NCI-H1048 (cell line): ENCODE measurements at places on chromosomes 2 and 18.

DNA sequence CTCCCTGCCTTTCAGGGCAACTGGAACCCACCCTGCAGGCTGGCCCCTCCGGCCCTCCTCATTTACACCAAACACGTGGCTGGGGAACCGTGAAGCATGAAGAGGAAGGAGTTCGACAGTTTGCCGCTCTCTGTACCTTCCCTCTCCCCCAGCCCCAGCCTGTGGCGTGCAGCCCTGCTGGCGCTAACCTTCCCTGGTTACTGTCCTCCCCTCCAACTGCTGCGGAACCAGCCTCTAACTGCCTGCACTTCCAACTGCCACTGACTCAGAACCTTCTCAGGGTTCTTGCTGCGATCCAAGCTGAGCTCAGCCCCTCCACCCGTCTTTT lies 19.2 kb upstream of the GNAL start:
- DNase-seq: no peak

GRCh38 chr2:62589691-62590356 lies 83.8 kb upstream of the TMEM17 start:
- no peak for DNase-seq

- DNase-seq: no peak
These were observed 249.7 kb downstream of the GLI2 start for GRCh38 chr2:120985174-120985996.

- no peak for DNase-seq
These were observed 958.8 kb upstream of the NRXN1 start for GRCh38 chr2:51990684-51991083.

DNA sequence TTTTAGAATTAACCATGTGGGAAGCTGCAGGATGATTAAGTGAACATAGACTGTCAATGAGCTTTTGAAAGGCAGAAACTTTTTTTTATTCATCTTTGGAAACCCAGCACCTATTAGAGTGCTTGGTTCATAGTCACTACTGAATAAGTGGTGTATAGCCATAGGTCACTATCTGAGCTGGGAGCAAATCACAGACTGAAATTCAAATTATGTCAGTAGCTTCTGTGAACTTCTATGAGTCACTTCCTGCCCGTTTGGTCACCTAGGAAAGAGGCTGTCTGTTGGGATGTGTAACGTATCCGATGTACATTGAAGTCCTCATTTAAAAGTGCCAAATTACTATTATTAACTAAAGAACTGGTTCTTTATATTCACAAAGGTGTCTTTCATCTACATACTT lies 20.5 kb upstream of the SLC40A1 start:
- no peak for DNase-seq

DNA sequence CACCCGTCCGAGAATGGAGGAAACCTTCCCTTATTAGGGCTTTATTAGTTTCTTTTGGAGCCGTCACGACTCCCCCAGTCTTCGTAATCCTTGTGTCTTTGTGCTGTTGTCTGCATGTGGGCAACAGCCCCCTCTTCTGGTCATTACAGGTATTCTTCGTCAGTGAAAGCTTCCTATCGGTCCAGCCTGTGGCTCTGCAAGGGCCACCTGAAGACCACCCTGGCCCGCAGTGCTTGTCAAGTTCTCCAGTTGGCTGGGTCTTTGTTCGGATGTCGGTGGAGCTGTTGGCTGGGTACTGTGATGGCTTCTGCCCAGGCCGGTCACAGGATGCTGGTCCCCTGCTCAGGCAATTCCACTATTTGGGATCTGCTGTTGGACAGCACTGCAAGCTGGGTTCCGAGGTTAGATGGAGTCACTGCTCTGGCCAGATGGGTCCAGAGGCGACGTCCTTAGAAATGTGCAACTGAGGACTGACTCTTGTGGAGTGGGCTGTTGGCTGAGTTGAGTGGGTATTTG lies 19.2 kb downstream of the E2F6 start:
- DNase-seq: no peak

- DNase-seq: no peak
These were observed 4.3 kb upstream of the ADI1 start for GRCh38 chr2:3523551-3524041.

GRCh38 chr18:66778048-66778447 lies 174.2 kb upstream of the CDH19 start:
- DNase-seq: no peak

GRCh38 chr18:45103319-45104048 lies 422.8 kb downstream of the SETBP1 start:
- no peak for DNase-seq

- no peak for DNase-seq
These were observed 38.3 kb downstream of the MRPL44 start for GRCh38 chr2:223995569-223995968.

- no peak for DNase-seq
These were observed 9.7 kb upstream of the ATG16L1 start for GRCh38 chr2:233241803-233242202.

- DNase-seq: no peak
These were observed 11.6 kb upstream of the ITGA6 start for GRCh38 chr2:172415865-172416183.

DNA sequence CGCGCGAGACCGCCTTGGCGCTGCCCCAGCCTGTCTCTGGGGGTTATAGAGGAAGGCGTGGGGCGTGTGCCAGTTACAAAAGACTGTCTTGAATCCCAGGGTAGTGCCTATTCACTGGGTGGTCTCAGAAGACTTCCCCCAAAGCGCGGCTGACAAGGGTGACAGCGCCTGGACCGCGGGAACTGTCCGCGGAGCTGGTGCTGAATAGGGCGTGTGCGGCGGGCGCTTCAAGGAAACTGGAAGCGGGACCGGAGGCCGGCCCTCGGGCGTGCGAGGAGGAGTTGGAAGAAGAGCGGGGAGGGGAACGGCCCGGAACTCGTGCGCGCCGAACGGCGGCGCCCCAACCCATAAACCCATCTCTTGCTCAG lies 2.3 kb downstream of the EGR4 start:
- DNase-seq: peak; percentile 19

DNA sequence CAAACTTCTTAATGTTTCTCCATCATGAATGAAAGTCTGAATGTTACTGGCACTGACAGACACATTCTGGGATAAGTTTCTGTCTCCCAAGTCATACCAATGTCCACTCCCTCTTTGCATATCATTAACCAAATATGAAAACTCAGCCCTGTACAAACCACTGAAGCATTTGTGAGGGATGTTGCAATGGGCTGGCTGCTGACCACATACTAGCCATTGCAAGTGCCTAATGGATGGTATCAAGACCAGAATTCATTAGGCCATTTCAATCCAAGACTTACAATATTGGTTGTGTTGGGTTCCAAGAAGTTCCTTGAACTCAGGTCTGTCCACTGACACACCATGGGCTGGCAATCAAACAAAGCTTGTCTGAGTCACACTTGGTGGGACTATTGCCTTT lies 73.8 kb downstream of the CBLN2 start:
- DNase-seq: no peak

- DNase-seq: no peak
These were observed 45.1 kb upstream of the LRP1B start for GRCh38 chr2:142175813-142176338.

DNA sequence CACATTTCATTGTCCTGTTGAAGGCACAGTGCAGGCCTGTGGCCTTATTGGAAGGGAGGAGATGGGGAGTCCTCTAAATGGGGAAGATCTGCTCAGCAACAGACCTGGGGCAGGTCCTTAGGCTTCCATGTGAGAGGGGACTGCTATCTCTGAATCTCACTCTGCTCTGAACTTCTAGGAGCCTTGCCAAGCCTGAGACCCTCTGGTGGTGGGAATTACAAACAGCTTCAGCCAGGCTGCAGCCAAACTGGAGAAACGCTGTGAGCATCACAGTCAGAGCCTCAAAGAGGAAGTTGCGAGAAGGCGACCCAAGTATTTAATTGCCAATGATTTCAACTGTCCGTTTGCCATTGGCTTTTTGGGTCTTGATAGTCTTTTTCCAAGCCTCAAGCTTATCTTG lies 66.8 kb upstream of the MC2R start:
- DNase-seq: no peak

DNA sequence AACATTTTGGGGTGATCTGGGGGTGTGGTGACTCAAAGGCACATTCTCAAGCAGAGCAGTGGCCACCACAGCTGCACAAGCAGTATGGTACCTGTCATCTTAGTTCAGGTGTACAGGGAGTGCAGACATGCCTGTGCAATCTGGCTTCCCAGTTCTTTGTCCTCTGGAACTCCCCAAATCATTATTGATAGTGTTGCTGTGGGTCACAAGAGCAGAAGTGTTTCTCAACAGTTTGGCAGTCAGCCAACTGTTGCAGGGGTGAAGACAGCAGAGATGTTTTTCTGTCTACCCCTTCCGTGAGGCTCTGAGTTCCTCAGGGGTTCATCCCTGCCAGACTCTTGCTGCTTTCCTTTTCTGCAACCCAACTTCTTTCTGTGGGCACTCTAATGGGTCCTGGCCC lies 206.5 kb upstream of the ZSWIM2 start:
- DNase-seq: no peak

- no peak for DNase-seq
These were observed 309.6 kb downstream of the LRRTM1 start for GRCh38 chr2:79994965-79995364.

- DNase-seq: no peak
These were observed 201.0 kb downstream of the GLI2 start for GRCh38 chr2:120936476-120937334.

- DNase-seq: no peak
These were observed 315.4 kb downstream of the CDH2 start for GRCh38 chr18:27861539-27861938.

GRCh38 chr2:238169708-238170251 lies 11.0 kb downstream of the ERFE start:
- no peak for DNase-seq

- DNase-seq: no peak
These were observed 13.3 kb upstream of the SP3 start for GRCh38 chr2:173978447-173978846.

DNA sequence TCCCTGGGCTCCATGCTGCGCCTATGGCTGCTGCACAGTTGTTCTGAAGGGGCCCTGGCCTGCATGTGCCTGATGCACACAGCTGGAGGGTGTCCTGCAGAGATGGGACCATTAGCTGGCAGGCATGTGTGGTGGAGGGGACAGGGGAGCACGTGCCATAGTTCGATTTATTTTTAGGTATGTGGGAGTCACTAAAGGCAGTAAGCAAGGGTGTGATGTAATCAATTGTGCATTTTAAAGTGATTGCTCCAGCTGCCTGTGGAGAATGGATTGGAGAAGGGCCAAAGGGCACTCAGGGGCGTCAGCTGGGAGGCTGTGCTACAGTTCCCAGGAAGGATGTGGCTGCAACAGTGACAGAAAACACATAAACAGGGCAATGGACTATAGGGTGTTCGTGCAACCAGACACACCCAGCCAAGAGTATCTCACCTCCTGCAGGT lies 205.1 kb downstream of the ARL4C start:
- no peak for DNase-seq

GRCh38 chr2:175027755-175028154 lies 22.6 kb upstream of the CHN1 start:
- no peak for DNase-seq

DNA sequence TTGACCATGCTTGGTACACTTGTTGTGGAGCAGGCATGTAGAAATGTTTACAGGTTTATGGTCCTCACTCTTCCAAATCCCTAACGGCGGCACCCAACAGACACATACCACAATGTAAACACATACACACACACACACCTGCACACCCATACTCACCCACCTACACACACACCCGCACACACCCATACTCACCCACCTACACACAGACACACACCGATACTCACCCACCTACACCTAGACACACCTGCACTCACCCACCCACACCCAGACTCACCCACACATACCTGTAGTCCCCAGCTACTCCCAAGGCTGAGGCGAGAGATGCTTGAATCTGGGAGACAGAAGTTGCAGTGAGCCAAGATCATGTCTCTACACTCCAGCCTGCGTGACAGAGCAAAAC lies 1.5 kb upstream of the RAB6D start:
- no peak for DNase-seq

- DNase-seq: no peak
These were observed 1.7 kb upstream of the PROC start for GRCh38 chr2:127416506-127417001.

GRCh38 chr18:59202258-59202820 lies 17.6 kb upstream of the GRP start:
- DNase-seq: no peak

DNA sequence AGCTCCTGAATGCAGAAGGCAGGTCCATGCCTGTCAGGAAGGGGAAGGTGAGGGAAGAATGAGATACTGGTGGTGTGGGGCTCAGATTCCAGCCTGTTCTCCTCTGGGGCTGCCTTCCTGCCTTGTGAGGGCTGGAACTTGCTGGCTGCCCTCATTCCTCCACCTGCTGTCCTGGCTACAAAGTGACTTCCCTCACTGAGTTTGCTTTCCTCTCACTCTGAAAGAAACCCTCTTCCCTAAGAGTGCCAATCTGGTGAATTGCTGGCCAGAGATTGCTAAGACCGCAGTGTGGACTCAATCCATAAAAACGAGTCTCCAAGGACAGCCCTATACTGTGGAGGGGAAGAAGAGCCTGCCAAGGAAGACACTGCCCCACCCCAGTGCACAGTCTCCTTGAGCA lies 664.4 kb upstream of the HS6ST1 start:
- no peak for DNase-seq

GRCh38 chr2:24981411-24982136 lies 9.8 kb upstream of the DNAJC27 start:
- no peak for DNase-seq

DNA sequence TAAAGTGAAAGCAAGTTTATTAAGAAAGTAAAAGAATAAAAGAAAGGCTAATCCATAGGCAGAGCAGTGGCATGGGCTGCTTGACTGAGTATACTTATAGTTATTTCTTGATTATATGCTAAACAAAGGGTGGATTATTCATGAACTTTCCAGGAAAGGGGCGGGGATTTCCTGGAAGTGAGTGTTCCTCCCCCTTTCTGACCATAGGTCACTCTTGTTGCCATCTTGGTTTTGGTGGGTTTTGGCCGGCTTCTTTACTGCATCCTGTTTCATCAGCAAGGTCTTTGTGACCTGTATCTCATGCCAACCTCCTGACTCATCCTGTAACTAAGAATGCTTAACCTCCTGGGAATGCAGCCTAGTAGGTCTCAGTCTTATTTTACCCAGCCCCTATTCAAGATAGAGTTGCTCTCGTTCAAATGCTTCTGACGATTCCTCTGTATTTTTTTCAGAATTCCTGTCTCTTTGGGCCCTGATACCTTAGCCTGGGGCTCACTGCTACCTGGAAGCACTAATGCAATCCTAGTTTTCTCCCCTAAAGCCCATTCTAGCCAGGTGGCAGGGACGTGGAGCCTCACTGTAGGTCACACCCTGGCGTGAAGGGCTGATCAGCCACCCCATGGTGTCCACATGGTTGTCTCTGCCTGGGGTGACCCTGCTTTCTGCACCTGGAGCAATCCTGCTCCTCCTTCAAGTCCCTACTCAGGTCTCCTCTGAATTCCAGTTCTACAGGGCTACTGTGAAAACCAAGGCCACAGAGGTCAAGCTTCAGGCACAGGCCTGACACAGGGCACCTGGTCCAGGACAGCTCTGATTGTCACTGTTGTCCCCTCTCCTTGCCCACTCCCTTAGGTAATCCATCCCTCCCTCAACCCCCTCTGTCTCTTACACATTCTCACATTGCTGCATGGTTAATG lies 6.0 kb upstream of the SLC35F6 start:
- no peak for DNase-seq

DNA sequence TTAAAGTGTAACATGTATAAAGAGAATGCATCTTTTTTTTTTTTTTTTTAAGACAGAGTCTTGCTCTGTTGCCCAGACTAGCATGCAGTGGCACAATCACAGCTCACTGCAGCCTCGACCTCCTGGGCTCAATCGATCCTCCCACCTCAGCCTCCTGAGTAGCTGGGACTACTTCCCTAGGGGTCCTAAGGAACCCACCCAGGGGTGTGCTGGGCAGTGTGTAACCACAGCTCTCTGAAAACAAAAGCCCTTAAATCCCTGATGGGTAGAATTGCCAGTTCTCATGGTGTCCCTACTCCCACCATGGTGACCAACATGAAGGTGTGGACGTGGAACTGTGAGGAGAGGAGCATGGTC lies 105.6 kb upstream of the ST3GAL5 start:
- DNase-seq: no peak
